Aorta (tissue), 5 donors: ENCODE measurements at places on chromosomes 7 and 10. TPM values are rescaled to one million over a fixed set of nuclear protein-coding genes. Genes with fewer than 3 reads are reported as not detected.

Gene CYP3A7
- total RNA-seq = not detected

Gene BEND7
- total RNA-seq = 28.0 TPM

Gene GATA3
- total RNA-seq = 2.0 TPM

Gene RNF32
- 0.72 TPM for total RNA-seq

Gene GPR26
- not detected for total RNA-seq

Gene TMEM106B
- total RNA-seq = 40.9 TPM

Gene C7orf25
- total RNA-seq = 5.0 TPM

- no peak for DNase-seq
Observed at GRCh38 chr7:88377434-88377833, 70.7 kb upstream of the STEAP4 start.

- DNase-seq = no peak
Observed at GRCh38 chr10:62996925-62997324, 136.2 kb upstream of the NRBF2 start.

DNA sequence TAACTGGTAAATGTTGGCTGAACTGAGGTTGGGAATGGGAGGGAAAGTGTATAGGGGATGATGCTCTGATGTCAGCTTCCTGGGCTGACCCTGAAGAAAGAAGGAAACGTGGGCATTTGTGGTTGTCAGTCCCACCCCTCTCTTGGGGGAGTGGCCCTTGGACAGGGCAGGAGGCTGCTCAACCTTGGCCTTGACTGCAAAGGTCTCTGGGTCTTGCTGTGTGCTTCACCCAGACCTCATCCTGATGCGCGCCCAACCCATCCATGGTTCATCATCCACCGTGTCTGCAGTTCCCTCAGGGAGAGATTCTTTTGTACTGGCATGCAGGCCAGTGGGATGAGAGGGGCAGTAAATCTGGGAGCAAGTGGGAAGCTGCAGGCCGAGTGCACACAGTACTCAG is 4.7 kb upstream of the ZYX start:
- DNase-seq = no peak

DNA sequence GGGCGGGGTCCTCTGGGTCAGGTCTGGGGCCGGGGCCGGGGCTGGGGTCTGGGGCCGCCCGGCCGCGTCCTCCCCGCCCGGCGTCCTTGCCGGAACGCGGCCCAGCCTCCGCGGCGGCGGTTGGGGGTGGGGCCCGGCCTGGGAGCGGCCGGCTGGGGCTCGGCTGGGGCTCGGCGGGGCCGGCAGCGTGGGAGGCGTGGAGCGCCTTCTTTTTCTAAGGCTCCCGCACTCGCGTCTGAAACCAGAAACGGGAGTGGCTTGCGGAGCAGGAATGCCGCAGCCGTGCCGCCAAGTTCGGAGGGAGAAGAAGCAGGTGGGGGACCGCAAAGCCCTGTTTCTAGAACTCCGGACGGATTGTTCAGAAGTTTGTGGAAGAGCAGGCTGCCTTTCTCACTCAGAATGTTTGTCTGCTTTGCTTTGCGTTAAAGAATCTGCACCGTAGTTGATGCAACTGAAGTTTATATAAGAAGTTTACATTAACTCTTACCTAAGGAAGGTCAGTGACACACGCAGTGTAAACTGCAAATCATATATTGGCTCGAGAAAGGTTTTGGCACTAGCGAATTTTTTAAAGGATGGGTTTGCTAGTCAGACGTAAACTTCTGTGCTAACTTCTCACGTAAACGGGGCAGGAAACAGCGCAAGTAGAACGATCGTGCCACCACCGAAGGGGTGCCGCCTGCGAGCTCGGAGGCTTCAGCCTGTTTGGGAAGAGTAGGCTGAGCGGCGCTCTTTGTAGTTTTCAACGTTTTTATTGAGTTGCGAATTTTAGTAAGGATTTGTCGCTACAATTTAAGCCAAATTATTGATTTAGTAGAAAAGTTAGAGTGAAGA is 729 bp downstream of the DNAJB6 start:
- peak; percentile 89 for DNase-seq

- no peak for DNase-seq
Observed at GRCh38 chr10:90969947-90970673, 49.2 kb upstream of the ANKRD1 start.

- DNase-seq = peak; percentile 41
Observed at GRCh38 chr10:97128039-97128492, 57.7 kb downstream of the SLIT1 start.

DNA sequence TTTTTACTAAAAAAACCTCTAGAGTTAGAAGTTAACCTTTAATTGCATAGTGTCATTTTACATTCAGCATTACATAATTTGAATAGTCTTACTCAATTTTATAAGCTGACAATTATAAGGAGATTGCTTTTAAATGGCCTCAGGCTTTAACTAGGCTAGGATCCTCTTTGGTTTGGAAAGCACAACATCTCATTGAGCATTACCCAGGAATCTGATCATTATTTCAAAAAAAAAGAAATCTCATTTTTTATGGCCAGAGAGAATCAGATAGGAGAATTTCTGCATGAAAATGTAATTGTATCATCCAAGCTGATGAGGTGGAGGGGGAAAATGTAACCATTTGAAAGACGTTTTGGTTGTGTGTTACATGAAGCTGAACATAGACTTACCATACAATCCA is 324.9 kb upstream of the POT1 start:
- no peak for DNase-seq

GRCh38 chr10:99143011-99143410 is 92.6 kb downstream of the HPSE2 start:
- no peak for DNase-seq

DNA sequence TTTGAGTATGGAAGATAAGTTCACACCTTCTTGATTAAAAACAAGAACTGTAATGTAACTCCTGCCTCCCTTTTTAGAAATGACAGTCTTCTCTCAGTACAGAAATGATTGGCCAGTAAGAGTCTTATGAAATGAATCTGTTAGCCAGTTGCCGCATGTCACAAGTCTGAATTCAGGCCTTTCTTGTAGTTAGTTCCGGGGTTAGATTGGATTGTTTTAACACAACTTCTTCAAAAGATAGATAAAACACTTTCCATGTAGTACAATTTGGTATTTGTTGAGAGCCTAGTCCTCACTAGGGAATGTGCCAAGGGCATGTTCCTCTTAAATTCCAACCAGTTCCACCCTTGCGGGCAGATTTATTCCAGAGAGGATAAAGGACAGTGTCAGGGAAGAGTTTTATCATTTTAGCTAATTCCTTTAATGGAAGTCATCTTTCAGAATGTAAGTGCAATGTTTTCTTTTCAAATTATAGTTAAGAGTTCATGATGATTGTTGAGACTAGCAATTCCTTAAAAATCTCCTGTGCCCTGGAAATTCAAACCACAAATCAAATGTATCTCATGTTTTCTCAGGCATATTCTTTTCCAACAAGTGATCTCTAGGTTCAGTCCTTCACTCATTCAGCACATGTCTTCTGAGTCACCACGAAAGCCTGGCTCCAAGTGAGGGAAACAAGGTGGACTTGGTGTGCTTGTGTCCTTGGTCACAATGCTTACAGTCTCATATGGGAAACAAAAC is 4.1 kb downstream of the FHIP2A start:
- no peak for DNase-seq

DNA sequence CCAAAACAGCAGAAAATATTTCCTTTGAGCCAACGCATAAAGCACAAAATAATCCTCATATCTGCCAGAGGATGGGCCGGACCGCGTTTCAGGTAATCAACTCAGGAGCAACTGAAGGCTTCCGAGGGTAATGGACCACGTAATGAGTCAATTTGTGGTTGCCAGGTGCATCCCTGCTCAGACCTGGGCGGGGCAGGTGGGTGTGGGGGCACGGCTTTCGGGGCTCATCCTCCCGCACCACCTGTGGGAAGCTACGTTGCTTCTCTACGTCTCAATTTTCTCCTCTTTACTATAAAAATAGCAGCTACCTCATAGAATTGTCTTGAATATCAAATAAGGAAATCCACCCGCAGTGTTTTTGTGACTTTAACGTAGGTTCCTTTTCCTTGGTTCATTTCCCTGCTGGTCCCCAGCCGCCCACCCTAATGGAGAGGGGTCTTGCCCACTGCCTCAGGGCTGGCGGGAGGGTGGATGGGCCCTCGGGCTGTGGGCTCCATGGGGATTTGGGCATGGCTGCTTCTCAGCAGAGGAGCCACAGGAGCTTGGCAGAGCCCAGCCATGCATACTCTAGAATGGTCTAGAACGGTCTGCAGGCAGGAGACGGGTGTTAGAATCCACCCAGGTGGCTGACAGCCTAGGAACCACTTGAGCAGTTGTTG is 324.7 kb downstream of the ADARB2 start:
- DNase-seq = no peak

- DNase-seq = no peak
Observed at GRCh38 chr7:112298543-112299100, 92.1 kb downstream of the ZNF277 start.

DNA sequence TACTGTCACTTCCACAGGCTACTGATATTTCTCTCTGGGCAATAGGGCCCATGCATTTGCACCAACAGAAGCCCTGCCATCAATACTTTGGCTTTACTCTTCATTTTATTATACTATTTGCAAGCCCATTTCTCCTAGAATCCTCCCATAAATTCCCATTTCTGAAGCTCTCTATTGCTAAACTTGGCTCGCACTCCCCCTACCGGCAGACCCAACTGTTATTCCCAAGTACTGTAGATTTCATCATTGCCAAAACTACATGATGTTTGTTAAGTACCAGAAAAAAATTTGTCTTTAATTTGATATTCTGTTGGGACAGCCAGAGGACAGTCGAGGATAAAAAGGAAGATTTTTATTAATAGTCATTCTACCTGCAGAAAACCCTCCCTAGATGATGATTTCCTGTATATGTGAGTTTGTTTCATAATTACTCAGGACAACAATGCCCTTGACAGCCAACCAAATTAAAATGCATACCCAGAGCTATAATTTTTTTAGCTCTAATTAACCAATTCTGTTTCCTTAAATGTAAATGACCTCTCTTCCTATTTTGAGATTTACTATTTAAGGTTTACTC is 298.6 kb downstream of the REEP3 start:
- peak; percentile 90 for DNase-seq

- DNase-seq = no peak
Observed at GRCh38 chr10:128712661-128713400, 586.6 kb upstream of the MKI67 start.

DNA sequence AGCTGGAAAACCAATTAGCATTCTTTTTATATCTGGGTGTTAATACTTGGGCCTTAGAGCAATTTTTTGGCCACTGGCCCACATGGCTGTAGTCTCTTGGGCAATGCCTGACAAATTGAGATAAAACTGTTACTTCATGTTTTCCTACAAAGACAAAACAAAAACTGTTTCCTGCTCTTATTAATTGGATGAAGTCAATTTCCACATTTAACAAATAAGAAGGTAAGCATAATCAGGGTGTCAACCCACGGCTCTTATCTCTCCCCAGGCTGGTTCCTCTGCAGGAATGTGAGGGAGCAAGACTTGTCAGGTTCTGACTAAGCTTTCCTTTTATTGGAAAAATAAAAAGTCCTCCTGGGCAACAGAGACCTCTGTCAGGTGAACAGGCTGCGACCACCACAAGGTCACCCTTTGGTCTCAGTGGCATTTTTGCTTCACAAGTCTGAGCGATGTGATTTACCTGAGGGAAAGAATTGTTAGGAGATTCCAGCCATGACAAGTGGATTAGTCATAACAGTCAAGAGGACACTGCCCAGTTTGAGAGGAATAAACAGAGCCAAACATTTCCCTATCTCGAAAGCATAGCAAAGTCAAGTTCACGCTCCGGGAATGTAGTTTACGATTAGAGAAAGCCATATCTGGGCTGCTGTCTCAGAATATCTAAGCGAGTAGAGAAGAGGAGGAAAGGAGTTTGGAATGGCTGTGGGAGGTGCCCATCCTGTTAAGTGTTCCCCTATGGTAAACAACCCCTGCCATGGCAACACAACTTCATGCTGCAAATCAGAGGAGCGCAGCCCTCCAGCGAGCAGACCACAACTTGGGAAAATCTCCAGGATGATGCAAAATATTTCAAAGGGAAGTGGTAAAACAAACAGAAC is 144.4 kb downstream of the TES start:
- DNase-seq = peak; percentile 62

GRCh38 chr10:22433875-22434274 is 88.6 kb downstream of the SPAG6 start:
- DNase-seq = no peak
